ENCODE measurements at places on chromosomes 5 and 9.

GRCh38 chr9:127561491-127562278, 50.4 kb upstream of the STXBP1 start:
- DNase-seq = no peak

- no peak for DNase-seq
These were observed 80.0 kb upstream of the PTGER4 start for GRCh38 chr5:40599676-40600075.

DNA sequence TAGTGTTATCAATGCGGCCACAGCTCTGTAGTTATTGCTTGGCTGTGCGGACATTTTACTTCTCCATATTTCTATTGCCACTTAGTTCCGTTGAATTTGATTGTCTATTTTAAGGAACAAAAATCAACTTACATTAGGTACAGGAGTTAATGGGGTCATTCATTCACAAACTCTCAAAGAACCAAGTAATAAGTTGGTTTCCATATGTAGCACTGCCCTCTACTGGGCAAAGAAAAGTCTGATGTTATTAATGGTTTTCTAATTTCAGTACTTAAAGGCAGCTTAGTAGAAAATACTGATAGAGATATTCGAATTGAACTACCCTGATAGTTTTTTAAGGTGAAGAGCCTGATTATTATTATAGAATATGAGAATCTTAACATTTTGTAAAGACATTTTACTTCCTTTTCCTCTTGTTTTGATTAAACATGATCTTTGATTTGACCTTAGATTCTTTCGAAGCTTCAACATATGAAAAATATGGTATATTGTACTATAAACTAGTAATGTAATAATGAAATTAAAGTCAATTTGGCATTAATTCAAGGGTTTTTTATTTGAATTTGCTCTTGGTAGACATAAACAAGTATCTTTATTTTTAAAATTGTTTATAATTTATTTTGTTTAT, 119.5 kb upstream of the CTNND2 start:
- no peak for DNase-seq

DNA sequence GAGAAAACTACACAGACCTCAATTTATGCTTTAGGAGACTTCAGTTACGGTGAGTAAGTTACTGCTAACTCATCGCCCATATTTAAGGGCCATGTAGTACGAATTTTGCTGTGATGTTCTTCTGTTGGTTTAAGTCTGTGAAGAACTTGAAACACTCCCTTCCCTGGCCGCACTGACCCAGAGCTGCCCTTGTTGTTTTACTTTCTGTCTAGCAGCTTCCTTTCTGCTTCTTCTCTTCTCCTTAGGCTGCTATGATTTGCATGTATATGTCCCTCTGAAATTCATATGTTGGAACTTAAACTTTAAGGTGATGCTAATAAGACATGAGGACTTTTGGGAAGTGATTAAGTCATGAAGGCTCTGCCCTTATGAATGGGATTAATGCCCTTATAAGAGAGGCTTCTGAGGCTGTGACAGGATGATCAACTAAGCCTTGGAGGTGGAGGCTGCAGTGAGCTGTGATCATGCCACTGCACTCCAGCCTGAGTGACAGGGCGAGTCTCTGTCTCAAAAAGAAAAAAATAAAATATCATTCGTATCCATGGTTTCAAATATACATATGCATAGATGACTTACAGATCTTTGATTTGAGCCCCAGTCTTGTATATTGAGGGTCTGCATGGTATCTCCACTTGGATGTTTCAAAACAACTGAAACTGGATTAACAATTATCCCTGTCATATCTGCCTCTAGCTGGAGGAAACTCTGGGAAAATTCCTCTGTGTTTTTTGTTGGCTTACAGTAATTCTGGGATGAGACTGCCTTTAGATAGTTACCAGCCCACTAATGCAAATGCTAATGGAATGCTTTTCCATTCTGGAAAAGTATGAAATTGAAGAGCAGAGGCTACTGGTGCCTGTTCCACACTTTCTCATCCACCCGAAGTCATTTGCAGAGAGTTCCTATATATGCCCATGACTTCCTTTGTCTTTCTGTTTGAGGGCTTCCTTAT, 263.4 kb upstream of the ACTBL2 start:
- DNase-seq = no peak

DNA sequence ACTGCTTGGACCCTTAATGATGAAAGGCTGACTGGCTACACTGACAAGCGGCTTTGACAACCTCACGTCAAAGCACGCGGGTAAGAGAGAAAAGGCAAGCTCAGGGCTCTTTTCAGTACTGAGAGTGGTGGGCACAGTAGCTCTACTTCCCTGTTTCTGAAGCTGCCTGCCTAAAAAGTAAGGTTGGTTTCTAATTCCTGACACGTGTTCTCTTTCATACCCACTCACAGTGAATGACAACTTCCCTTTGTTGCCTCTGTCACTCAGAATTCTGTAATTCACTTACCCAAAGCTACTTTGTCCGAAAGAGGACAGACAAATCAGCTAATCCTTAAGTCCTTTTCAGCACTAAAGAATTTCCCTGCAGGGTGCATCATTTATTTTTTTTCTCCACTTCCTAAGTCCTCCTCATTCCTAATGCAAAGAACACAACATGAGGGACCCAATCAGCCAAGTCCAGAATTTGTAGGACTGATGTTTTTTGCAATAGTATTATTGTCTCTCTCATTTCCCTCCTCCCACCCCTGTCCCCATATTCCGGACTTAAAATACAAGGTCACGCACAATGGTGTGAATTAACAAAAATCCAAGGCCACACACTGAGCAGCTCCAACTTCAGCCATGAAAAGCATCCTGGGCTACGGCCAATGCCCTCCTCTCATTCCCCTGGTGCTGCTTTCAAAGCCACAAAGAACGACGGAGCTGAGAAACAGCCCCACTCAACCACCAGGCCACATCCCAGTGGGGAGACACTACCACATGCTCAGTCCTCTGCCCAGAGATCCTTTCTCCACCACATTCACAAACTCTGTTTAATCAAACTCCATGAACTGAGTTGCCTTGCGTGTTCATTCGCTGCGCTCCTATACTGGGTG, 221.0 kb downstream of the TSSK1B start:
- DNase-seq = no peak

DNA sequence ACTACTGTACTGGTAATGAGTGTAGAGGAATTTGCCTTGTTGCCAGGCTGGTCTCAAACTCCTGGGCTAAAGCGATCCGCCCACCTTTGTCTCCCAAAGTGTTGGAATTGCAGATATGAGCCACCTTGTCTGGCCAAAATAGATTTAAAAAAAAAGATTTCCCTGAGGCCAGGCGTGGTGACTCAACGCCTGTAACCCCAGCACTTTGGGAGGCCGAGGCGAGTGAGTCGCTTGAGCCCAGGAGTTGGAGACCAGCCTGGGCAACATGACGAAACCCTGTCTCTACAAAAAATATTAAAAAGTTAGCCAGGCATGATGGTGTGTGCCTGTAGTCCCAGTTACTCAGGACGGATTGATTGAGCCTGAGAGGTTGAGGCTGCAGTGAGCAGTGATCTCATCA, 62.5 kb downstream of the IPO11 start:
- no peak for DNase-seq

DNA sequence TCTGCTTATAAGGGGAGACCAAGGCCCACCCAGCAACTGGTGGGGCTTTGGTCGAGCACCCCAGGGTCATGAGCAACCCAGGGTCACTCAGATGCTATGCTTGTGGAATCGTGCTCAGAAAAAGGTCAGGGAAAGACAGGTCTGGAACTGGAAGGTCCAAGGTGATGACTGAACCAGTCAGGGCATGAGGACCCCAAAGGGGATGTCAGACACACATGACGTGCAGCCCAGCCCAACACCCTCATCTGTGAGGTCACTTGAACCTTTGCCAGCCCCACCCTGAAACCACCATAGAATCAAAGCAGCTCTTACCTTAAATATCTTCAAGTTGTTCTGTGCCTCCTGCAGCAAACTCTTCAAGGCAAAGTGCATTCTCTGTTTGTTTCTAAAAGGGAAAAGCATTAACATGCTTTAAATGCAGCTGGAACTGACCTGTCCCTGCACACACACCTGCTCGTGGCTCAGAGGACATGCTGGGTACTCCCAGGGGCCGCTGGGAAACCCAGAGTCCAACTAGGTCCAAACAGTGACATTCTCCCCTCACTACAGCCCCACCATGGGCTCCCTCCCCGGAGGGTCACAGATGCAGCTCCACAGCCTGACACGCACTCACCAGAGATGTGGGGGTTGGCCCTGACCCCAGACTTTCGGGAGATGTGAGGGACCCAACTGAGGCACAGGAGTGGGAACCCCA, 29.4 kb downstream of the IPPK start:
- no peak for DNase-seq

- peak; percentile 19 for DNase-seq
These were observed at the start of gene WWC1 for GRCh38 chr5:168291342-168291963. Gene WWC1 (plus strand): TSS chr5:168291645. CDS start chr5:168292153, 508 bp downstream.

DNA sequence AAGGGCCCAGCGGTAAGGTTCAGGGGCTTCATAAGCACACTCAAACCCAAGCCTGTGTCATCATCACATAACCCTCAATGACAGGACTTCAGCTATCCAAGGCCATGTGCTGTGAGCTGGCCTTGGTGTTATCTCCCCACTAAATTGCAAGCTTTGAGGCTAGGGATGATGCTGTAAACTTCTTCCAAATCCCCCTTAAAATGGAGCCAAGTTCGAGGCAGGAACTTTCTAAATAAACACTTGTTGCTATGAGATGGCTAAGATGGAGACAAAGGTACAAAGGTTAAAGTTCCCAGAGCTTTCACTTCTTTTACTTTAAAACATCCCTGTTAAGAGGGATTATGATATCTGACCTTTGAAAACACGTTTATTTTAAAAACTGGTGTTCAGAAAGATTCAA, 123.6 kb downstream of the MYO10 start:
- DNase-seq = no peak

DNA sequence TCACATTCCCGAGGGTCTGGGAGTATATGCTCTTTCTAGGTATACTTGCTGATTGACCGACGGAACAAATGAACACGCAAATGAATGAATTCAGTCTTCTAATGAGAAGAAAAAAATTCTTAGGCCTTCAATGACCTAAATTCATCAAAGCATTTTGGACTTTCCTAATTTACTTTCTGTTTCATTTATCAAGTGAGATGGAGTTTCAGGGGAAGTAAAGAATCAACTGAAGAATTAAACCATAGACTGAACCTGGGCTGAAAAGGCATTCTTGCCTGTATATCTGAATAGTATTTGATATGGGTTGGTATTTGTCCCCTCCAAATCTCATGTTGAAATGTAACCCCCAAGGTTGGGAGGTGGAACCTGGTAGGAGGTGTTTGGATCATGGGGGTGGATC, 64.1 kb downstream of the ZFAND5 start:
- no peak for DNase-seq

DNA sequence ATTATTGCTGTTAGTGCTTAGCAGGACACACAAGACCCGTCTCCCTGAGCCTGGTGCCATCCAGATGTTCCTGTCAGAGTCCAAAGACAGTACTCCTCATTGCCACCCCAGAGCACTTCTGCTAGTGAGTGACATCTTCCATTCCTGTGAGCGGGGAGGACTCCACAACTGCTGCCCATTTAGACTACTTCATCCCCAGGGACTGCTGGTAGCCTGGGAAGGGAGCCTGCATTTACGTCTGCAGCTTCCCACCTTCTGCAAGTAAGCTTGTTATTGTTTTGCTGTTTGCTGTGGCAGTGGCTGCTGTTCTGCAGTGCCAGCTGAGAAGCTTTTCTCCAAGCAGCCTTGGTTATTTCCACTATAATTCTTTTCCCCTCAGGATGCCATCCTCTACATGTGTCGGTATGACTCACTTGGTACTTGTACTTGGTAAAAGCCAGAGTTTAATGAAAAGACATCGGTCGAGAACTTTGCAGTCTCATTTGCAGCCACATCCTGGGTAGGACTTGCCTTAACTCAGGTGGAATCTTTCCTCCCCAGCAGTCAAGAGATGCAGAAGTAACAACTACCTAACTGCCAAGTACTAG, 10.6 kb upstream of the MAP1B start:
- DNase-seq = no peak

- DNase-seq = no peak
These were observed 6.4 kb downstream of the S1PR3 start for GRCh38 chr9:88997646-88998045.

- DNase-seq = no peak
These were observed 6.9 kb downstream of the ADAM19 start for GRCh38 chr5:157568720-157569119.

DNA sequence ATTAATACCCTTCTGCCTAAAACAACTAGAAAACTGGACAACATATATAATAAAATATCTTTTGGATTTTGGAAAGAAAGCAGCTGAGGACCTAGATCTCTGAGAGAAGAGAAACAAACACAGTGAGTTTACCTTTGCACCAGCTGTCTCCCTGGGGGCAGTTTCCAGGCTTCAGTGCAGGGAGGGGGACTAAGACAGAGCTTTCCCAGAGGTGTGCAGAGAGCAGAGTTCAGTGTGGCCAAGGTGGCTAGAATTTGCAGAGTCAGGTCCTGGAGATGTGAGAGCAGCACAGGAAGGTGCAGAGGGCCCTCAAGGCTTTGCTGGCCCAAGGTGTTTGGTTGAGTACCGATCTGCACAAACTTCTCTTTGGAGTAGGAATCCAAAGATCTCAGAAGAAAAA, 26.3 kb upstream of the PTPDC1 start:
- no peak for DNase-seq

- DNase-seq = no peak
These were observed 408.9 kb upstream of the DMAC1 start for GRCh38 chr9:8208465-8208864.

DNA sequence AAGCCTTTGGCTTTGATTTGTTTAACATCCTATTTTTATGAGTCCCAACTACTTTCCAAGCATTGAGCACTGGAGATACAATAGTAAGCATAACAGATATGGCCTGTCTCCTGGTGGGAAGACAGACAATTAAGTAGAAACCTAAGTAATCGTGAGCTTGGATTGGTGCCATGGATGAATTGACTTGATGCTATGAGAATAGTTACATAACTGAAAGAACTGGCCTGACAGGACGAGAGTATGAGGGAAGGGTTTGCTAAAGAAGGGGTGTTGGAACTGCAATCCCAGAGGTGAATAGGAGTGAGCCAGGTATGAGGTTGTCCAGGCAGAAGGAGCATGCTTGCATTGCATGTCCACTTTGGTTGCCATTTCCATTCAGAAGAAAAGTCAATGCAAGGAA, 52.4 kb downstream of the GPR21 start:
- DNase-seq = no peak

DNA sequence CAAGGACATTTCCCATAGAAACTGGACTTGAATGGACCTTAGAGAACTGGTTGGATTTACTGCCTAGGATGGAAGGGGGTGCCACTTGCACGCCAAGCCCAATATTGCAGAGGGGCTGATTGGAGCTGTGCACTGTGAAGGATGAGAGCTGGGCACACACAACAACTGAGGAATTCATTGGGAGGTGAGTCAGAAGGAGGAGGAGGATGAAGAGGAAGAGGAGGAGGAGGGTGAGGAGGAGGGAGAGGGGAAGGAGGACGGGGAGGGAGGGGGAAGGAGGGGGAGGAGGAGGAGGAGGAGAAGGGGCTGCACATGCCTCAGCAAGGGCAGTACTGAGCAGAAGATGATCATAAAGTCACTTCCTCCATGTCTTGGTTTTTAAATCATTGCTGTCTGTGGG, 5.7 kb upstream of the ICE1 start:
- no peak for DNase-seq
